ENCODE measurements at places on chromosomes 4 and X. TPM values are rescaled to one million over a fixed set of nuclear protein-coding genes. Genes with fewer than 3 reads are reported as not detected.

ZNF280C gene
- total RNA-seq: 5.3 TPM

ANOS1 gene
- total RNA-seq: 7.0 TPM

C4orf50 gene
- total RNA-seq: not detected

PNCK gene
- total RNA-seq: 0.34 TPM

INTS6L gene
- 3.0 TPM for total RNA-seq

RHOXF2B gene
- total RNA-seq: not detected

Data from kidney epithelial cell (primary cell).